ENCODE measurements at places on chromosomes 5 and 9.

GRCh38 chr5:161301586-161301985, 244.9 kb downstream of the GABRB2 start:
- DNase-seq, result no peak

- no peak for DNase-seq
These were observed 69.1 kb upstream of the PAPPA start for GRCh38 chr9:116084497-116084896.

DNA sequence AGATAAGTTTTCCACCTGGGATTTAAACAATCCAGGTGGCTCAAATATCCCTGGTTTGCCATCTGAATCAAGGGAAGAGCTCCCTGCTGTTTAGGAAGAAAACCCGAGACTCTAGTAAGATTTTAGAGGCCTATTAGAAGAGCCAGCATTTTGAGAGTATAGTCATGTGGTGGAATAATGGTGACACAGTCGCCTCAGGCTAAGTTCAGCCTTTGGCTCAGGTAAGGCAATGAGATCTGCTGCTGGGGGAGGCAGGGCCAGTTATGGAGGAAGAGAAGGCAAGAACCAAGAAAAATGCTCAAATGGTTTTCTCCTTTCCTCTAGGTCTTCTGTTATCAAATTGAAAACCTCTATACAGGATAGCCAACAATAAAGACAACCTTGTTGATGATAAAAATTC, 16.2 kb downstream of the RAD1 start:
- no peak for DNase-seq

GRCh38 chr5:32604800-32605765, 19.7 kb downstream of the SUB1 start:
- no peak for DNase-seq

- DNase-seq, result no peak
These were observed 70.5 kb downstream of the FOCAD start for GRCh38 chr9:20754556-20754955.

- no peak for DNase-seq
These were observed 134.6 kb upstream of the MYO10 start for GRCh38 chr5:17070647-17071046.

GRCh38 chr5:112116371-112116770, 302.7 kb downstream of the EPB41L4A start:
- DNase-seq, result no peak

DNA sequence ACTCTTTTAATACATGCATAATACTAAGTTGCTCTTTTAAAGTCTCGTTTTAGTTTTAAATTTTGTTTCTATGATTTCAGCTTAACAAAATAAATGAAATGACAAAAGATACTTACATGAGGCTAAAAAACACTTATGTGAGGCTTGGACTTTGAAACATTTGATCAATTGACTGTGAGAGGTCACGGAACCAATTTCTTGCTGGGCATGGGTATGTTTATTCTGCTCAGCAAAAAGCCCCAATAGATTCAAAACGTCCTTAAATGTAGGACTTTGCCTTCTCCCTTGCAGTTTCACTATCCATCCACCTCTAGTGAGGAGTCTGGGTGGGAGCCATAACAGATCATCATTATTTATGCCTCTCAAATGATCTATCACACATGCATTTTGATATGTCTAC, 191.9 kb downstream of the ZSWIM6 start:
- DNase-seq, result no peak

GRCh38 chr9:110432253-110432652, 94.6 kb upstream of the TXNDC8 start:
- DNase-seq, result peak; percentile 7

- peak; percentile 30 for DNase-seq
These were observed 59.4 kb upstream of the RAPGEF1 start for GRCh38 chr9:131799177-131799823.

DNA sequence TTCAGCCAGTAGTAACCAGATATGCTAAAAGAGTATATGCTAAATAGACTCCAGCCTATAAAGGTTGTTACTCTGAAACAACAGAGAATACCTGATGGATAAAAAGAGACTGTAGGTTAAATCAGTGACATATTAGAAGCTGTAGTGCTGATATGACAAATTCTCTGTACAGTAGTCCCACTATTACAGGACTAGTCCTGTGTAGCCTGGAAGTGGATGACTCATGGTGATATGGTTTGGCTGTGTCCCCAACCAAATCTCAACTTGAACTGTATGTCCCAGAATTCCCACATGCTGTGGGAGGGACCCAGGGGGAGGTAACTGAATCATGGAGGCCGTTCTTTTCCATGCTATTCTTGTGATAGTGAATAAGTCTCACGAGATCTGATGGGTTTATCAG, 276.2 kb upstream of the POU5F2 start:
- DNase-seq, result no peak

- no peak for DNase-seq
These were observed 5.2 kb downstream of the DUSP1 start for GRCh38 chr5:172765766-172766286.

- no peak for DNase-seq
These were observed 356.1 kb downstream of the TMEM167A start for GRCh38 chr5:82721087-82721410.

GRCh38 chr9:77879437-77879943, 152.1 kb downstream of the GNAQ start:
- no peak for DNase-seq

DNA sequence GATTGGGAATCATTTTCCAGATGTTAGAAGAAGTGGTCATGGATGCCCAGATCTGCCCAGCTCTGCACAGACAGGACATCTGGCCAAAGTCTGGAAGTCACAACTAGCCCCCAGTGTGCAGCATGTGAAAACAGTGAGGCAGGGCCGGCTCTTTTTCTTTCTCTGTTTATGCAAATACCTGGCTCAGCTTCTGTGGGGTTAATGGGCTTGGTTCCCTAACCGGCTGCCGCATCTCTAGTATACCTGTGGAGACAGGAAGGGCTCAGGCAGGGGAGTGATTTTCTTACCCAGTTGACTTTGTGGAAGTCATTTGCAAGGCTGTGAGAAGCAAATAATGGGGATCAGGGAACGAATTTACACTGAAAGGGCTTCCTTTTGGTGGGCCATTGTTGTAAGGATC, 254.8 kb upstream of the PANK3 start:
- DNase-seq, result no peak

DNA sequence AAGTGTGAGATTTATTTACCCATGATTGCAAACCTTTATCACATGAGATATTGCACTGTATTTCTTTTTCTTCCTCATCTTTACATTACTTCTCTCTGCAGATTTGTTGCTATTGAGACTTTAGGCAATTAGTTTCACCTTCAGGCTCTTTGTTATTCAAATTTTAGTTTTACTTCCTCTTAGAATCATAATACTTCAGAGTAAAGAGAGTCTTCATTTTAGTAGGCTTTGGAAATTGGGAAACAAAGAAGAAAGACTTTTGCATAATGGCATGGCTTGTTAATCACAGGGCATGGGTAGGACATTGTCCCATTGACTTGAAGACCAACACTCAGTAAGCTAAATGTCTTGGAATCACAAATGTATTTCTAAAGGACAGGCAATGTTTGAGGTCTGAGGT, 1.2 kb upstream of the PCDHGA5 start:
- no peak for DNase-seq

DNA sequence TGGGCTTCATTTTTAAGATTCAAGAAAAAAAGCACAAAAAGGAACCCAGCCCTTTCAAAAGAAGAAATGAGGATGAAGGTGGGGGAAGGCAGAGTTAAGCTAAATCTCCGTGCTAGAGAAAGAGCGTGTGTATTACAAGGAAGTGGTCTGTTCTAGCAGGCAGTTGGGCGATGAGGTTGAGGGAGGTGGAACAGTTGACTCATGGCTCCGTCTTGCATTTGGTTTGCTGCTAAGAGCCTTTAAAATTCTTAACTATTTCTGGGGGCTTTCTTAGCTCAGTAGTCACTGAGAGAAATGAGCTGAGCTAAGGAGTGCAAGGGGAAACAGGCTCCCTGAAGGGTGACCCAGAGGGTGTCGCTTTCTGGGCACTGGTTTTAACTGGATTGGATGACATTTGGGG, 117.4 kb downstream of the GCNT1 start:
- DNase-seq, result no peak

DNA sequence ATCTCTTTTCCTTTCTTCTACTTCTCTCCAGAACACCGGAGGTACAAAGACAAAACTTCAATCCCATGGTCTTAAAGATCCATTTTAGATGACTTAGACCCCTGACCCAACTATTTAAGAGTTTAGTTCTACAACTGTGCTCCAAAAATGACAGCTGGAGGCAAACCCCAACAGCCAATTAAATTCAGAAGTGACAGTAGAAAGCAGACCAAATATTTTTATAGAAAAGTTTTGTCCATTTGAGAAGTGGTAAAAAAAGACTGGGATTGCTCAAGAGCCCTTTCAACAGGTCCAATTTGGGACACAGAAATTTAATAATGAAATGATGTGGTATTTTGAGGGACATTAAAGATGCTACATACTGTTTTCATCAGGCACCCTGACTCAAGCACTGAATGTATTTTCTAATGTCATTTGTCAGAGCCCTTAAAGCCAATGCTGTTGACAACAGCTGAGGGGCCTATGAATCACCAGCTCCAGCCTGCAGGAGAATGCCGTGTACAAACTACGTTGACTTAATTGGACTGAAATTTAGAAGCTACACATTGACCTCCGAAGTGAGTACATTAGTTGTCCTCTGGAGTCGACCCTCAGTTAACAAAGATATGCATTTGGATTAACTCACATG, 147.5 kb upstream of the PIK3R1 start:
- no peak for DNase-seq

DNA sequence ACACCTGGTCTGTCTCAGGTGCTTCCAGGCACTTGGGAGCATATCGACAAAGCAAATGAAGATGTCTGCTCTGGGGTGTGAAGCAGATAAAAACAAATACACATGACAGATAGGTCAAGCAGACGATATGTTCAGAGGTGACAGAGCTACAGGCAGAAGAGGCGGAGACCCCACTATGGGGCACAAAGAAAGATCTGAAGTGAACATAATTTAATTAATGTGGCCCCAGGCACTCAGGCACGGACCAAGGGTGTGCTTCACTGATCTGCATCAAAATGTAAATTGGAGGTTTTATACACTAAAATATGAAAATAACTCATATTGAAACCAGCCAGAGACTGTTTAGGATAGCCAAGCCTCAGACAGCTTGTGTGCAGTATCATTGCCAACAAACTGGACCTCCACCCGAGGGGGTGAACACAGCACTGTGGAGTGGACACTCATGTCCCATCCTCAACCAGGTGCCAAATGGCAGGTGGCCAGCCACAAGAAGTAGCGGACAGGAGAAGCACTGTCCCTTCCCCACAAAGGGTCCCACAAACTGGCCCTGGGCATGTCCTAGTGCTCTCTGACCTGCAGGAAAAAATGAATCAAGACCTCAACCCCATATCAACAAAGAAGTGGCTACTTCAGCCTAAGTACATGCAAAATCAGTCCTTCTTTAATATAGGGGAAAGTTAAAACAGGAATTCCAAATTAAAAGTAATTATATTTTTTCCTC, 29.2 kb downstream of the ROR2 start:
- DNase-seq, result no peak

DNA sequence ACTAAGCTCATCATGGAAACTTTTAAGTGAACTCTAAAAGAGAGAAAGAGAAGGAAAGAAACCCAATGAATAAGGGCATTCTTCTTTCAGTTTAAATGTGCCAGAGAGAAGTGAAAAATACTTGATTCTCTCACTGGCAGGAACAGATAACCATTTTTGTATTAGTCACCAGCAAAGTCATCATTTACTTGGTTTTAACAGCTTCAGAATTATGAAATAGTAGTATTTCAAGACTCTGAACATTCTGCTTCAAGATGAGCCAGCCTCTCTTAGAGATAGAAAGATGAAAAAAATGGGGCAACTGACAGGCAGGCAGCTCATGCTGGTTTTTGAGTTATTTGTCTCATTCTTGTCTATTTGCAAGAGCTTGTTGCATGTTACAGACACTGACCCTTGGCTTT, 103.5 kb downstream of the GCNT1 start:
- no peak for DNase-seq

Data from hematopoietic multipotent progenitor cell treated with erythropoietin and hydrocortisone succinate and interleukin-3 and kit ligand, for 15 days (in vitro differentiated cells).